ENCODE measurements at places on chromosomes 7 and 10.

DNA sequence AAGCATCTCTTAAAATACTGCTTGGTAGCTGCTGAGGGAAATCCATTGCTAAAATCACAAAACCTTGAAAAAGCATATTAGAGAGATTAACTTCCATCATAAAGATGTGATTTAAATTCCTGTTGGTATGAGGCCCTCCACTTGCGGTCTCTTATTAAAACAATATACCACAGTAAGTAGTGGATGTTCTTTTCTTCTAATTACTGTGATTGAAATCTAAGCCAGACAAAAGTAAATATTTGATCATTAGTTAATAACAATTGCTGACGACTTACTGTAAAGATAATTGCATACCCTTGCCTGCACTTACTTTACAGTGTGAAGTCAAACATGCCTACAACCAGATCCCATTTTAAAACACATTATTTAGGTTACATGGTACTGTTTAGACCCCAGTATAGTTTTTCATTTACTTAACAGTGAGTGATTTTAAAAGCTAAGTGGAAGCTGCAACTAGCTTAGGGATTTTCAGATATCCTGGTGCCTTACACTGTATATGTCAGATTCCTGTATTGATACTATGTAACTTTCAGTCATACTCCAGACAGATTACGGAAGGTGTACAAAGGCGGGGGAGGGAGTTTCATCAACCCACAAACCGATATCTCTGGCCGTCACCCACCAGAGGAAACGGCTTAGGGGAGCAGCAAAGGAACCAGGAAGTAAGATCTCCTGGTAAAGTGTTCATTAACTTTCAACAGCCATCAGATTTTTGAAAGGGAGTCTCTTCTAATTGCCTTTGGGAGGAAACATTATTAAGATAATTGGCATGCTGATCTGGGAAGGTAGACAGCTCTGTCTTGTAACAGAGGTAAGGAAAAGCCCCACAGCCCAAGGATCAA is 986 bp downstream of the NRP1 start:
- no peak for DNase-seq

DNA sequence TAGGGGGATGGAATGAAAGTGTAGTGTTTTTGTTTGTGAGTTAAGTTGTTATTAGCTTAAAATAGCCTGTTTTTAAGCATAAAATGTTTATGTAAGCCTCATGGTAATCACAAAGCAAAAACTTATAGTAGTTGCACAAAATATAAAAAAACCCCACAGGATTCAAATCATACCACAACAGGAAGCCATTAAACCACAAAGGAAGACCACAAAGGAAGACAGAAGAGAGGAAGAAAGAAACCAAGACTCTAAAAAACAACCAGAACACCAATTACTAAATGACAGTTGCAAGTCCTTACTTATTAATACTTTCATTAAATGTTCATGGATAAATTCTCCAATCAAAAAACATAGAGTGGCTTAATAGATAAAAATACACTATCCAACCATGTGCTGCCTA is 63.6 kb downstream of the ANKRD7 start:
- no peak for DNase-seq

GRCh38 chr7:150983893-150984368 is 5.8 kb upstream of the KCNH2 start:
- DNase-seq: no peak

- no peak for DNase-seq
These were observed 20.9 kb downstream of the TEX36 start for GRCh38 chr10:125661941-125662515.

DNA sequence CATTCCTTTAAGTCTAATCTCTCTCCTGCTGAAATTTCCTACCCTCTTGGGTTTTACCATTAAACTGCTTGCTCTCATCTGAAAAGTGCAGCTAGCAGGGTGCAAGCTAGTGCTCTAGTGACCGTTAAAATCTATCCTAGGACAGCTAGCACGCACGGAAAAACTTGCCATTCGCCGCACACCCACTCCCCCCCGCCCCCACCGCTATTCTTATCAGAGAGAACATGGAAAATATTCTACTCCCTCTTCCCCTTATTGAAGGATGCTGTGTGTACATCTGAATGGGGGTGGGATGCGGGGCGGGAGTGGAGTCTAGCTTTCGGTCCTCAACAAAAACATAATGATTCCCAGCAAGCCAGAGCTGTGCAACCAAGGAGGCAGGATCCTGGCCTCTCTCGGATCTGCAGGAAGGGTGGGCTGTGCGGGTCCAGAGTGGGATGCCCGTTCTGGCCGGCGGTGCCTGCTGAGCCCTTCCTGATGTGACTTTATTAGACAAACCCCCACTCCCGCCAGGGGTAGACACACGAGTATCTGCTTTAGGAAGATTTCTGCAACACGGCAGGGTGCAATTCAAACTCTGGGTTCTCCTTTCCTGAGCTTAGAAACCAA is 1.1 kb upstream of the ADRA2A start:
- no peak for DNase-seq

DNA sequence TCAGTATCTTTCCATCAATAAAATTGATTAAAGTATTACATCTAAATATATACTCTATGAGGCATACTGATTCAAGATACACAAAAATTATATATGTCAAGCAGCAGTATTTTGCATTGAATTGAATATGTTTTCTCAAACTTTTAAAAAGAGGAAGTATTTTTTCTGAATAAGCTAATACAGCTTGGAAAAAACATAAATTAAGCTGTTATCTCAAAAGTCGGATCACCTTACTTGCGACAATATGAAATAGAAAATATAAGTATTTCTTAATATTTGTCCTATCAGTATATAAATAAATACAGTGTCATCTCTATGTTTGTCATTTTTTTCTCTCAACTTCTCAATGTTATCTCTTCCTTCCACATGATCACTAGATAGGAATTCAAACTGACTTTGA is 139.3 kb downstream of the MBL2 start:
- no peak for DNase-seq

DNA sequence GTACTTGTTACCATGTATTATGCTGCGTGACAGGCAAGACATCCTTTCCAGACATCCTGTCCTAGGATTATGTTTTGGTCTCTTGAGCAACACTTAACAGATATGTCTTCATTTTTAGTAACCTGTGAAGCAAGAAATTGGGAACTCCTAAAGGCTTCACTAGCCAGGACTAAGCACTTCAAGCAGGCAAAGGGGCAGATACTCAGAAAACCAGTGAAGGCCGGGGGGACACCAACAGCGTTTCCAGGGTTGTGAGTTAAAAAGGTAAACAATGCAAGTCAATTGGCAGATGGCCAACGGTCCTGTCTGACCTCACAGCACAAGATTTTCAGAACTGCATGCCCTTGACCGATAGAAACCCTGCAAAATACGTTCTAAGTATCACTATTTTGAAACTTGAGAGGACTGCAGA is 77.6 kb upstream of the SFMBT2 start:
- DNase-seq: no peak

DNA sequence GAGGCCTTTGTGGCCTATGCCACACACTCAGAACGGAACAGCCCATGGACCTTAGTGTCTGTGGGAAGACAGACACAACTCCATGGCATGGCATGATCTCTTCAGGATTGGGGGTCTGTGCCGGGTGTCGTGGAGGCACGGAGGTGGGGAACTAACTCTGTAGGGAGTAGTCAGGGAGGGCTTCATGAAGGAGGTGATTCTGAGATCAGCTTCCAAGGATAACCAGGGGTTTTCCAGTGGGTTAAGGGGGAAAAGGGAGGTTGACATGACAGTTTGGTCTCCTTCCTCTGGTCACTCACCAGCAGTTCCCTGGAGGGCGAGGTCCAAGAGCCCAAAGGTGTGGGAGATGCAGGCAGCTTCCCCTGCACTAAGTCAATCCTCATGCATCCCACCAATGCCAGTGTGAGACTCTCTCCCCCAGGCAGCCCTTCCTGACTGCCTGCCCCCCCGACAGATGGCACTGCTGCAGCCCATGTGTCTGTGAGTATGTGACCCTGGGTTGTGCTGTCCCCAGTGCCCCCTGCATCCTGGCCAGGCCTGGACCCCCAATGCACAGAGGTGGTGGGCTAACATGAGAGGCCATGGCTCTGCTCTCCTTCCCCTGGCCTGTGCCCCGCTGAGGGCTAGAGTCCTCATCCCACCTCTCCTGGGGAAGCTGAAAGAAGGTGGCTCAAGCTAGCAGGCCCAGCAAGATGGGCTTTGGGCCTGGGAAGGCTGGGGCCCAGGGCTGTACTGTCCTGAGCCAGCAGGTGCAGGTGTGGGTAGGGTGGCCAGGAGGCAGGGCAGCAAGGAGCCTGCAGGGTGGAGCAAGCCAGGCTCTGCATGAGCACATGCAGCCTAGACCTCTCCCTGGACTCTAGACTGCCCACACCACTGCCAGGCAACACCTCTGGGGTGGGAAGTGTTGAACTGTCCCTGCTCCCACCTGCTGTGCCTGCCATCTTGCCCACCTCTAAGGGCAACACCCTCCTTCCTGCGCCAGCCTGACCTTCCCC is 39.7 kb downstream of the RASGEF1A start:
- DNase-seq: no peak

GRCh38 chr7:155231941-155232340 is 65.7 kb upstream of the INSIG1 start:
- no peak for DNase-seq

- no peak for DNase-seq
These were observed 7.0 kb downstream of the AIMP2 start for GRCh38 chr7:6015917-6016652.

- DNase-seq: no peak
These were observed 102.6 kb downstream of the PTPRE start for GRCh38 chr10:128009372-128010126.

GRCh38 chr10:104257235-104257634 is 2.5 kb downstream of the GSTO1 start:
- DNase-seq: no peak

DNA sequence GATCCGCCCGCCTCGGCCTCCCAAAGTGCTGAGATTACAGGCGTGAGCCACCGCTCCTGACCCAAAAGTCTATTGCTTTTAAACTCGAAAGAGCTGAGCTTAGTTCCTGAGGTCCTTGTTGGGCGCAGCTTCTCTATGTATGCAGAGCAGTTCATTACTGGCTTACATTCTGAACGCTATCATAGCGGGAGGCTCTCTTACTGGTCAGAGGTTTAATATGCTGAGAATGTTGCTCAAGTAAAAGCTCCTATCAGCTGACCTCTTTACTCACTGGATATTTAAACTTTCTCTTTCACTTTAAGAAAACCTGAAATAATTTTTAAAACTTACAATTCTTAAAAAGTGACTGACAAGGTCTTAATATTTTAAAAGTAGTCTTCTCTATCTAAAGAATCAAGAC is 160.8 kb upstream of the WNT16 start:
- DNase-seq: no peak

- no peak for DNase-seq
These were observed 3.0 kb downstream of the ACHE start for GRCh38 chr7:100892364-100893317.

DNA sequence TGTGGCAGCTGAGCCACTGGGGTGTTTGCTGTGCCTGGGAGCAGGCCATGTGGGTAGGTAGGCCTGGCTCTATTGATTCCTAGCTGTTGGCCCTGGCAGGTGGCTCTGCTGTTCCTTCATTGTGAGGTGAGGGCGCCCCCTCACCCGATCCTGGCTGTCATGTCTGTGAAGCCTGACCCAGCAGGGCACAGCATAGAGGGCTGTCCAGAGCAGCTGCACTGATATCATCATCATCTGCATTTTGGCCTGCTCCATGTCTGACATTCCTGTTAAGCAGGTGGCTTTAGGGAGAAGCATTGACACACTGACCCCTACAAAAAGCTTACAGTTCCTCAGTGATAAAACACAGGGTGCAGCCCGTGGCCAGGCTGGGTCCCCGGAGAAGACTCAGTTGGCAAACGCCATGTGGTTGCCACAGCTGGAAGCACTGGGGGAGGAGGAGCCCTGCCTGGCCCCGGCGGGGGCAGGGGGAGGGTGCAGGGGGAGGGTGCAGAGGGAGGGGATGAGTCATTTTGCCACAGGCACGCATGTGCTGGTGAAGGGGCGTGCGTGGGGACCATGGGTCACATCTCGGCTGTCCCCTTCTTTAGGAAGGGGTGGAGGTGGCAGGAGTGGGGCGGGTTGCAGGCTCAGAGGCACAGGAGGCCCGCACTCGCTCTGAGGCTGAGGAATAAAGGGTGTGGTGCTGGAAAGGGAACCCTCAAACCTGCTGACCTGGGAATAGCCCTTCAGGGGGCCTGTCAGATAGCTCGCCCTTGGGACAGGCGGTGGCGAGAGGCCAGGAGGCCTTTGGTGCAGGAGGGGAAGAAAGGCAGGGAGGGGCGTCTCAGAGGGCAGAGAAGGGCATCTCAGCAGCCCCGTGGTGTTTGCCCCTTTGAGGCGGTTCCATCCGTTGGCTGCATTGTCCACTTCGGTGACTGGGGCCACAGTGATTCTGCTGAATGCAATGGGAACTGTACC is 31.6 kb downstream of the IKZF1 start:
- peak; percentile 91 for DNase-seq

- DNase-seq: no peak
These were observed 55.8 kb downstream of the TACC2 start for GRCh38 chr10:122044713-122045112.

GRCh38 chr10:110916554-110917346 is 2.2 kb downstream of the BBIP1 start:
- DNase-seq: no peak

DNA sequence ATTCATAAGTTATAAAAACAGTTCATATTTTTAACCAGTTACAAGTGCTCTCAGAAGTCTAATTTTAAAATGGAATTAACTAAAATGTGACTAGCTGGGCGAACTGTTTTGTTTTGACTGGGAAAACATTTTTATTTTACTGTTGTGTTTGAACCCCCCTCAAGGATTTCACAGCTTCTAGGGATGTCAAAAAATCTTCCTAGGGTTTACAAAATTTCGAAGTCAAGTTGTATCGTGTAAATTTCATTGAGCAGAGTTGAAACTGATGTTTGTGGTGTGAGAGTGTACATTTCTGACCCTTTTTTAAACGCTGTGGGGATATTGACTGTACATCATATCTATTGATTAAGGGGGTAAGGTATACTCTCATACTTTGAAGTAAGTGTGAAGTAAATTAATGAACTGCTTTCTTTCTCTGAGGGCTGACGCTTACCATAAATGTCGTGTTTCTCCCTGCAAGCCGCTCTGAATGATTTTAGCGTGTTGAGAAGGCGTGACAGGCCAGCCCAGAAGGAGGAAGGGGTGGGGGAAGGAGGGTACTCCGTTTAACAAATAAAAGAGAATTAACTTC is 1.8 kb upstream of the SP8 start:
- DNase-seq: no peak

Measured in CD4-positive, alpha-beta T cell (primary cell).